ENCODE measurements at places on chromosomes 4 and X. TPM values are rescaled to one million over a fixed set of nuclear protein-coding genes. Genes with fewer than 3 reads are reported as not detected.
A peak's percentile ranks its signal among the peaks of the same experiment; 100 is the strongest.

SPOCK3 gene
- polyA plus RNA-seq, result not detected

RNF128 gene
- 0.01 TPM for polyA plus RNA-seq

PIR gene
- polyA plus RNA-seq, result 8.6 TPM

ADH7 gene
- not detected for polyA plus RNA-seq

TKTL2 gene
- polyA plus RNA-seq, result not detected

PCYT1B gene
- polyA plus RNA-seq, result 0.07 TPM

COL4A6 gene
- 1.7 TPM for polyA plus RNA-seq

HSFX3 gene
- not detected for polyA plus RNA-seq

FGB gene
- polyA plus RNA-seq, result not detected

ERAS gene
- polyA plus RNA-seq, result not detected

- peak; percentile 9 for DNase-seq
Observed at GRCh38 chrX:18173494-18174180, 47.0 kb downstream of the BEND2 start.

DNA sequence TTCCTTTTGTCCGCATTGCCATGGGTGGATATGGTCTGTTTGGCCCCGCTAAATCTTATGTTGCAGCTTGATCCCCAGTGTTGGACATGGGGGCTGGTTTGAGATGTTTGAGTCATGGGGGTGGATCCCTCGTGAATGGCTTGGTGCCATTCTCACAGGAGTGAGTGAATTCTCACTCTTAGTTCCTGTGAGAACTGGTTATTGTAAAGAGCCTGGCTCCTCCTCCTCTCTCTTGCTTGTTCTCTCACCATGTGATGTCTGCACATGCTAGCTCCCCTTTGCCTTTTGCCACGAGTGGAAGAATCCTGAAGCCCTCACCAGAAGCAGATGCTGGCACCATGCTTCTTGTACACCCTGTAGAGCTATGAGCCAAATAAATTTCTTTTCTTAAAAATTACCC, 22.6 kb upstream of the STBD1 start:
- no peak for DNase-seq

- no peak for DNase-seq
Observed at GRCh38 chrX:920234-920799, 289.7 kb downstream of the SHOX start.

- no peak for DNase-seq
Observed at GRCh38 chr4:123415576-123415975, 19.0 kb downstream of the SPRY1 start.

DNA sequence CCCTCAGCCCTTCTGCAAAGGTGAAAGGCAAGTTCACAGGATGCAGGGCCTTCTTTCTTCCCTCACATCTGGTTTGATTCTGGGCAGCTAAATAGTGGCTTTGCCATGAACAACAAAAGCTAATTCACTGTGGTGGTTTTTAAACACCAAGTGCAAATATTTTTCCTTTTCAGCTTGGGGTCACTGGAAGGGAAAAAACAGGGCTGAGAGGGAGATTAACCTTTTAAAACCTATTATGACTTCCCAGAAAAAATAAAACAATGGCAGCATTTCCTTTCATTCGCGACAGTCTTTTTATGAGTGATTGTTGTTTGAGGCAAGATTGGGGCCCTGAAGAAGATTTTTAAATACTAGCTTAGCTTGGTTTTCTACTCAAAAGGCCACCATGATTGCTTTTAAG, 103.7 kb upstream of the SCML1 start:
- no peak for DNase-seq

DNA sequence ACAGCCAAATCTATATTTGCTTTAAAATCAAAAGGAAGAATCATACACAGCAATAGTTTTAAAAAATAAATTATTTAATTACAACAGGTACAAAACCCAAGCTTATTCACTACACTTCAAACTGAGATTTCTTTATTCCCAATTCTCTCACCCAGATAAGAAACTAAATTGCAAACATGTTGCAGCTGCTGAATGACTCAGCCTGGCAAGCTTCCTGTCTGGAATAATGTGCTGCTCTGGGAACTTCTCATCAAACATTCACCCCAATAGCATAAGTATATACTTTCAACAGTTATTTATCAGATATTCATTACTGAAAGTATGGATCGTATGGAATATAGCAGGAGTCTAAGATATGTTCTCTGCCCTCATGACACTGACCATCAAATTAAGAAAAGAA, 43.0 kb upstream of the GABRA2 start:
- DNase-seq, result no peak

- no peak for DNase-seq
Observed at GRCh38 chr4:81398379-81398778, 73.3 kb downstream of the RASGEF1B start.

DNA sequence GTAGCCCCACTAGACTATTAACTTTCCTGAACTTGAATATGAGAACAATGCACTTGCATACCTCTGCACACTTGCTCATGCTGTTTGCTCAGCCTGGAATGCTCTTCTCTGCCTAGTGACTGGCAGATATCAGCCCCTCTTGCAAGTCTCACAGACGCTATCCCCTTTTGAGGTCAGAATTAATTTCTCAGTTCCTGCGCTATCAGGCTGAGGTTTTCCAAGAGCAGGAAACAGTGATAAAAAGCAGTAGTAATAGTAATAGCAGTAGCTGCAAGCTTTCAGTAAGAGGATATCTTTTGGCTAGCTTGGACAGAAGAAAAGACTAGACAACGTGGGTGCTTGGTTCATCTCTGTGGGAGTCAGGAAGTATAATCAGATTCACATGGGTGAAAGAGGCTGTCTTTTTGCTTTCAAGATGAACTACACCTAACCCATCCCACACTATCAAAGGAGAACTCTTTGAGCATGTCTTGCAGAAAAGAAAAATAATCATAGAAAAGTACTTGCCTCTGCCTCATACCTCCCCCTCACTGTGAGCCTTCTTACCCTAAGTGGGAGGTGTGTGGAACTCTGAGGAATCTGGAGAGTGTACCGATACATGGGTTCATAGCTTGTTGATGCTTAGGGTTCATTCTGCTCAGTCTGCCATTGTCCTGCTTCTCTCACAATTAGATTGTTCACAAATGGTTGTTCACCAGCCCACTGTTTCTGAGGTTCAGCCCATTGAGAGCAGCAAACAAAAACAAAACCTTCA, 11.3 kb upstream of the DRP2 start:
- DNase-seq, result no peak

DNA sequence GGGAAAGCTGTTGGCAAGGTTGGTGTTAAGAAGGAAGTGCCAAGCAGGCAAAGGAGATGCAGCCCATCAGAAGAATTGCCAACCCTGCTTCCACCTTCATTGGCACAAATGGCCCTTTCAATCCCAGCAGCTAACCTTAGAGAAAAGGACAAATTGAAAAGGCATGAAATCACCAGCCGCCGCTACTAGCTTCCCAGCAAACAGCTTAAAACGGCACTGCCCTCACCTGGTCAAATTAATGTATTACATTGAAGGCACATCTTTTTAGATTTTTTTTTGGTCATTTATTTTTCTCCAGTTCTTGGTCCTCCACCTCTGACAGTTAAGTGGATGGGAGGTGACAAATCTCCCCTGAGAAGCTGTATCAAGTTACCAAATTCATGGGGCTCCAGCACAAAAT, 51.0 kb upstream of the NHSL2 start:
- DNase-seq, result no peak

DNA sequence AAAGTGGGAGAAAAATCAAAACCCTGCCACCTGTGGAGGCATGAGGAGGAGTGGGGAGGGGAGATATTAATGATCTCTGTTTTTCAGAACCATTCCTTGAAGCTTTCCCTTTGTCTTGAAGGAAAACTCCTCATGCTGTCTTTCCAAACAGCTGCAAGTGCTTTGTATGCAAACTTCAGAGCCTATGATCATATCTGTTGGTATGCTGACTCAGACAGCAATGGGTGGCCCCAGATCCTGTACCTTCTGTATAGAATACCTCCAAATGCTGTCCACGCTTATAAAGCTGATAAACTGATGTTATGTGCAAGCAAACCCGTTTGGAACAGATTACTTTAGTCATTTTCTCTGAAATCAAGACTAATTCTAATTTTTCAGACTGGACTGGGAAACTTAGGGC, 31.9 kb downstream of the BMP15 start:
- DNase-seq, result no peak

- no peak for DNase-seq
Observed at GRCh38 chrX:33188881-33189280, 22.5 kb downstream of the DMD start.

GRCh38 chrX:19689170-19689779, 174.0 kb upstream of the MAP3K15 start:
- no peak for DNase-seq

DNA sequence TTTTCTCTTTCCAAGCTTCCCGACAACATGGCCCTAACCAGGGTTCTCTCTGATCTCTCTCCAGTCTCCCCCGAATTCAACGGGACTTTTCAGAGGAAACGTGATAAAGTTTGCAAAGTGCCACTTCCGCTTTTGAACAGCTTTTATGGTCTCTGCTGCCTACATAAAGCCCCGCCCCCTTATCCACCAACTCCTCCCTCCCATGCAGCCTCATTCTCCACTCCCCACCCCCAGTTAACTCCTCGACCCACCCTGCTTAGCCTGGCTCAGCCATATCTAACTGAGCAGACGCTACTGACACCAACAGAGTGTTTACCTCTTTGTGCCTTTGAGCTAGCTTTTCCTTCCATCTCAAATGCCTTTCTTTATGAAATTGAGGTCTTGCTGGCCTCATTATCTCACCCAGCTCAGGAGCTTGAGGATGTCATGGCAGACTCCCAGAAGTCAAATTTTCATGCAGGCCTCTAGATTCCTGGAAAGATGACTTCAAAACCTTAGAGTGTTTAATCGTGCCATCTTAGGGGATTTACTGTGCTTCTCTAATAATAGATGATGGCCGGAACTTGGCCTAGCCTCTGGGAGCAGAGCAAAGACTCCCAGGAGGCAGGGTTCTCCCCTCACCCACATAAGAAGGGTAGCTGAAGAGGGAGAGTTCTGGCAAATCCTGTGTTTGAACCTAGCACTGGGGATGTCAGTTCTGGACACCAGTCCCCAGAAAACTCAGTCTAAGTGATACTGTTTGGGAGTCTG, 606.0 kb downstream of the BCOR start:
- DNase-seq, result no peak

- no peak for DNase-seq
Observed at GRCh38 chr4:40395166-40395900, 60.2 kb downstream of the CHRNA9 start.

- DNase-seq, result no peak
Observed at GRCh38 chr4:138236037-138236436, 6.1 kb downstream of the SLC7A11 start.

DNA sequence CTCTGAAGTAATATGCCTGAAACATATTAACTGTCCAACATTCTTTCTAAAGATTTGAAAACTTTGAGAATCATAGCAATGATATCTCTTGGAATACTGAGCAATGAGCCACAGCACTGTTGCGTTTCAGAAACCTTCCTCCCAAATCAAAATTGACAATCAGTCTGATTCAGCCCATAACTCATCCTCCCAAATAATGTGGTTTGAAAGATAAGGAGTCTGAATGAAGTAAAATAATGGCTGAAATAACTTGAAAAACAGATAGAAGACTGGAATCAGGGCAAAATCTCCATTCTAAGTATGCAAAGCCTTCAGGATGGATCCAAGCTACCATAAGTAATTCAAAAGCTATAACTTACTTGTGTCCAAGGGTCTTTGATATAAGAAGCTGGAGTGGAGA, 98.6 kb upstream of the PLS3 start:
- DNase-seq, result no peak

GRCh38 chr4:175127314-175127713, 209.2 kb downstream of the ADAM29 start:
- no peak for DNase-seq

- DNase-seq, result no peak
Observed at GRCh38 chr4:150080875-150081274, 2.6 kb downstream of the DCLK2 start.

- DNase-seq, result no peak
Observed at GRCh38 chr4:168803732-168804131, 206.3 kb downstream of the CBR4 start.

DNA sequence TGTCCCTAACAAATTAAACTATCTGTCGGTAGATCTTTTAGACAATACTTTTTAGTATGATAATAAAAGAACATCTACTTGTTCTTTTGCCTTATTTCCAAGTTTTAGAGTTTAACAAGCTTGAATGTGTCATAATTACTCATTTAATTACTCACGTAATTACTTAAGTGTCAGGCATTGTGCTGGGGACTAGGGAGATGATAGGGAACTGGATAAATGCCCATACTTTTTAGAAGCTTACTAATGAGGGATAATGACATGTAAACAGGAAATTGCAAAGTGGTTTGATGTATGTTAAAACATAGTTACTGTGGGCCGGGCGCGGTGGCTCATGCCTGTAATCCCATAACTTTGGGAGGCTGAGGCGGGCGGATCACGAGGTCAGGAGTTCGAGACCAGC, 158.3 kb downstream of the DMD start:
- no peak for DNase-seq

- DNase-seq, result no peak
Observed at GRCh38 chr4:17165286-17165685, 266.8 kb upstream of the LDB2 start.

- no peak for DNase-seq
Observed at GRCh38 chr4:91448668-91449330, 855.0 kb upstream of the GRID2 start.

GRCh38 chr4:66750273-66750672, 795.0 kb downstream of the CENPC start:
- DNase-seq, result no peak

DNA sequence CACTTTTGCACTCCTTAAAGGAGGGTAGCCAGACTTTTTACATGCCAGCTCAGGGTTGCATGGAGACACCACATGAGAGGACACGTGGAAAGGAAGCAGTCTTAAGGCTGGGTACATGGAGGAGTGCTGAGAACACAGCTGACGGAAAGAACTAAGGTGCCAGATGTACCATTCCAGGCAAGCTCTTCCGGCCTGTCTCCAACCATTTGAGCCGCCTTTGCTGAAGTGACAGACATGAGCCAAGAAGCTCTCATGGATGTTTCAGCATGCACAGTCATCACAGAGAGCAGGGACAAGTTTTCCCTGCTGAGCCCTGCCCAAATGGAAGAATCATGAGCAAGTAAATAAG, 83.4 kb upstream of the BMP2K start:
- no peak for DNase-seq

DNA sequence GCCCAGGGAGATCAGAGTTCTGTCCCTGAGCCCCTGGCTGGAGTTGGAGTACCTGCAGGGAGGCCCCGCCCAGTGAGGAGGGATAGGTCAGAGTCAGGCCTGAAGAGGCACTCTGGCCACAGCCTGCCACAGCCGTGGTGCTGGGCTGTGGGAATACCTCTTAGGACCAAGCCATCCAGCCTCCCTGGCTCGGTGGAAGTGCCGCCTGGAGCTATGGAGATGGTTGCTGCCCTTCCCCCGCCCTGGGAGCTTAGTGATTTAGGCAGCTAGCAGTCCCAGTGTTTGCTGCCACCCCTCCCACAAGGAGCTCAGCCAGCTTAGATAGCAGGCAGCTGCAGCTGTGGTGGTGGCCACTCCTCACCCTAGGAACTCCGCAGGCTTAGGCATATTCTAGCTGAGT, 446.3 kb upstream of the GNPDA2 start:
- no peak for DNase-seq

GRCh38 chrX:50333308-50333707, 128.7 kb downstream of the CCNB3 start:
- no peak for DNase-seq
